IPS-NIHi11 (cell line): ENCODE measurements at places on chromosomes 5 and 9.

GRCh38 chr5:124395926-124396325 is 350.5 kb downstream of the ZNF608 start:
- no peak for DNase-seq

DNA sequence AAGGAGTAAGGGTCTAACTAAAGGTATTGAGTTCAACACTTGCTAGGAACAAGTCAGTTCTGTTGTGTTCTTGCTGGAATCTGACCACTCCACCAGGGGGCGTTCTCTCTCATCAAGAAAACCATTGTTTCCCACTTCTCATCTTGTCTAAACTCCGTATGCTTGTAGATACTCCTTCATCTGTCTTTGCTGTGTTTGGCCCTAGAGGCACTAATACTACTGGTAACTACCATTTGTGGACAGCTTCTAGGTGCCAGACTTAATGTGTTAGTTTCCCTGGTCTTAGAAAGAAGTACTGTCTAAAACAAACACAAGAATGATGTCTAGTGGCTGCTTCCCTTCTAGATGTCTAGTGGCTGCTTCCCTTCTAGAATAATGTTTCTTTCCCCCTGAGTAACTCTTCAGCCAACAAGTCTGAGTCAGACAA is 18.7 kb upstream of the PTPDC1 start:
- DNase-seq, result peak; percentile 74

GRCh38 chr9:92509050-92509449 is 26.7 kb downstream of the ECM2 start:
- no peak for DNase-seq

GRCh38 chr9:91902475-91903125 is 47.4 kb downstream of the ROR2 start:
- DNase-seq, result no peak

- no peak for DNase-seq
These were observed 43.8 kb downstream of the WDR36 start for GRCh38 chr5:111135946-111136345.

GRCh38 chr5:109485030-109485429 is 75.3 kb upstream of the PJA2 start:
- no peak for DNase-seq

GRCh38 chr9:98444601-98445000 is 189.2 kb upstream of the TBC1D2 start:
- no peak for DNase-seq

DNA sequence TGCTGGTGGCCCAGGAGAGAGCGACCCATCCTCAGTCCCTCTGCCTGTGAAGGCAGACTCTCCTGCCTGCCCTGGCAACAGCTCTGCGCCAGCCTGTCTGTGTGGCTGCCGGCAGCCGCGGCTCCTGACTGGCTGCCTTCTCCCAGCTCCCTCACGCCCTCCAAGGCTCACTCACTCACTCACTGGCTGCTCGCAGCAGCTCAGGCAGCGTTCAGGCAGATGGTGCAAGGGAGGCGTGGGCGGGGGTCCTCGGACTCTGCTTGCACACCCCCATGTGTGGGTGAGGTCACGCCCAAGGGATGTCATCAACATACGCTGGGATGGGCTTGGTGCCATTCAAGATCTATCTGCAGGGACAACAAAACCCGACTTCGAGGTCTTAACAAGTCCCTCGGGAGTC is 66.7 kb downstream of the DAB2IP start:
- peak; percentile 58 for DNase-seq

DNA sequence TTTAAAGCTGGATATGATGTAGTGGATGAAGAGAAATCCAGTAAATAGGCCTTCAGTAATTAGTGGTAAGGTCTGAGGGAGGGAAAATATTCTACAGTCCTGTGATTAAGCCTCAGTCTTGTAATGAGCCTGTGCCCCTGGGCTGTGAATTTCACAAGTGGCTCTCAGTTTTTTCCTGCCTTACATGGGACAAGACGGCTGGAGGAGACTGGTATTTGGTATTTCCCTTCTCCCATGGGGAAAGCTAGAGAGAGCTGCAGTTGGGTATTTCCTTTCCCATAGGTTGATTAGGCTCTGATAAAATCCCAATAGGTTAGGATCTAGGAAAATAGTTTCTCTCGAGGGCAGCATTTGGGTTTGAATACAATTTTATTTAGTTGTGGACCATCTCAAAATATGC is 62.2 kb upstream of the GNA14 start:
- no peak for DNase-seq

DNA sequence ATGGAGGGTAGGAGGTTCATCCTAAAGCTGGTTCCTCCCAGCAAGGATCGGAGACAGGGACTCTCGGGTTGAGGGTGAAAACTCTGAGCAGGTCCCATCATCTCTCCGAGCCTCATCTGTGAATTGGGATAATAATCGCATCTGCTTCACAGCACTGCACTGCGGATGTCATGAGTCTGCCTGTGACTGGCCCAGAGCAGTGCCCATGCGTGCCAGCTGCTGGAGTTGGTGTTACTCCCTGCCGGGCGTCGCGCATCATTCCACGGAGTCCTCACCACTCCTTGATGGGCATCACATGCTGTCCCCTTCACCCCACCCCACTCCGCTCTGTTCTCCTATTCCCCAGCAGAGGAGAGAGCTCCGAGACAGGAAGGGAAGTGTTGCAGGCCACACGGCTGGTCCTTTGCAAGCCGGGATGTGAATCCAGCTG is 35.1 kb upstream of the ORM1 start:
- DNase-seq, result no peak

- DNase-seq, result no peak
These were observed 7.4 kb downstream of the COX7C start for GRCh38 chr5:86625148-86625547.
